ENCODE measurements at places on chromosomes 1 and 21.

- no peak for DNase-seq
These were observed 117.3 kb downstream of the MAB21L3 start for GRCh38 chr1:116228511-116228910.

DNA sequence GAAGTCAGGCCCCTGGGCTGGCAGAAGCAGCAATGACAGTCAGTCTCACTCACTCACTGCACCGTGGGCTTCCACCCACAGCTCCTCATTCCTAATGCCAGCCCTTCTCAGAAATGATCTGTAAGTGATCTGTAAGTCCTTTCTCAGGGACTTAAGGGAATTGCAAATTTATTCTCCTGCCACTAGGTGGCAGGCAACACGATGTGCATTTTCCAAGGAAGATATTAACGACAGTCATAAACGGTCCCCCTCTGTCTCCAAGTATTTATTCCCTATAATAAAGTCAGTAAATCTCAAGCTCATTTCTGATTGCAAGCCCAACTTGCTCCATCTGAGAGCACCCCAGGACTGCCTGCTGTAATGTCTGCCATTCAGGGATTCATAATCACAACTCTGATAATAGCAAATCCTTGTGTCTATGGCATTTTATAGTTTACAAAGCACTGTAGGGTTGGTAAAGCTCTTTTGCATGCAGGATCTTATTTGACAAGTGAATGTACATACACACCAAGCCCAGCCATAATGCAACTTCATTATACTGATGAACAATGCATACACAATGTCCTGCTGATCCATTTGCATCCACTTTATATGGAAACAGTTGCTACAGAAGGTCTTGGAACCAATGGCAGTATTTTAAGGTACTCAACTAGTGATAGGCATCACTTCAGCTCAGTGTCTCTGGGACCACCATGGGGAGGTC, 380.5 kb upstream of the CAMK1G start:
- DNase-seq: peak; percentile 9

DNA sequence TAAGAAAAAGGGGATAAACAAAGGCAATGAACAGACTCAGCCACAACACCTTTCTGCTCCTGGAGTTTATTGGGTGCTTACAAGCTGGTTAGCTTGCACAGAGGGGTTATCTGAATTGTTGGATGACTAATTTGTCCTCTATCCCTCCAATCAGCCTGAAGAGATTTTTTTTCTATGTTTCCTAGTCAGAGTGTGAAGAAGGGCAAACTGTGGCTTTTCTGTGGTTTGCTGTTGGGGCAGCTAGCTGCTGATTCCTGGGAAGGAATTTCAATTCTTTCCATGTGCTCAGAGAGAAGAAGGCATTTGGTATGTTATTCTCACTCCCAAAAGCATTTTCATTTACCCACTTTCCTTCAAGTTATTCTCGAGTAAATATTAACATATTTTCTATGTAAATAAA, 48.6 kb downstream of the PCP4 start:
- DNase-seq: no peak

DNA sequence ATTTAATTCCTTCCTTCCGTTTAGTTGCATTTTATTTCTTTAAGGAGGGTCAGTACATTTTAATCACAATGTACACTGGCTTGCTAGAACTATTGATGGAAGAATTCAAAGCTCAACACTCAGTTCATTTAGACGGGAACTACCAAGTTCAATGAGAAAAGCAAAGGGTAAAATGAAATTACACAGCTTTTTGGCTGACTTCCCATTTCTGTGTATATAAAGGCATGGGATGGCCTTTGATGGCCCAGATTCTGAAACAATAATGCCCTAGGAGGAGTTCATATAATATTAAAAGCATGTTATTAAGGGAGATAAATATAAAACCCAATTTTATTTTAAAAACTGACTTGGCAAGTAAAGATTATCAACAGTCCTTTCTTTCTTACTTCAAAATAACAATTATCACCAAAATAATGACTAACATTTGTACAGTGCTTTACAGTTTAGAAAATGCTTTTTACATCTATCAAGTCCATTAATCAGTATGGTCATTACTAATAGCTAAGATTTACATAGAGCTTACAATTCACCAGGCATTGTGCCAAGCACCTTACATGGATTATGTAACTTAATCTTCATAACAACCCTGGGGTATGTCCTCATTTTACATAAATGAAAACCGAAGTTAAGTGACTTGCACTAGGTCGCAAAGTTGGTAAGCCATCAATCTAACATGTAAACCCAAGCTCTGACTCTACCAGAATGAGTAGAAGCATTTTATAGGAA, 402.4 kb downstream of the OMA1 start:
- DNase-seq: no peak

- no peak for DNase-seq
These were observed 52.2 kb downstream of the NENF start for GRCh38 chr1:212484701-212485570.

DNA sequence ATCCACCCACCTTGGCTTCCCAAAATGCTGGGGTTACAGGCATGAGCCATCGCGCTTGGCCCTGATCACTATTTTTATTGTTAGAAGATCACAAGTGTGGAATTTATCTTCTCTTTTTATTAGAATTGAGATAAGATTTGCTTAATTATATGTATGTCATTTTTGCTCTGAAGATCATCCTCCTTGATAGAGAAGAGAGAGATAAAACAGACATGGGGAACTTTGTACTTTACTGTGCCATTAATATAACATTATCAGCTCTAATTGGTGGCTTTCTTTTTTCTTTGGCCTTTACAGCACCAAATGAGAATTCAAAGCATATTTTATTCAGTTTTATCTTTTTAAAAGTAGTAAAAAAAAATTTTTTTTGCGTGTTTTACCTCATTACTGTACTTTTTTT, 46.8 kb downstream of the SCP2 start:
- no peak for DNase-seq

DNA sequence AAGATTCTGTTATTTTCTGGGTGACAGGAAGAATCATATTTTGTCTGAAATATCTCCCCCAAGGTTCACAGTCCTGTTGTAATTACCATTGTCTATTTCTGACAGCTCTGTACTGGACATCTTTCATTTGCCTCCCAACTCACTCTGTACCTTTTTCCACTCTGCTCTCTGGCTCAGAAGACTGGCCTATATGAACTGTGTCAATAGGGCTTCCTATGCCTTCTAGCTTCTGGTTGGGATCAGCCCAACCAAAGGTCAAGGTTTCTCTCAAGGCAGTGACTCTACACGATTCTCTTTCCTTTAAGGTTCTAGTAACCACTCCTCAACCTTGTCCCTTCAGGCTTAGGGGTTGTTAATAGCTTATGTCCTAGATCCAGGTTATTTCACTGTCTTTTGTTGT, 17.5 kb downstream of the KLHL12 start:
- DNase-seq: no peak

GRCh38 chr1:40789661-40790430, 6.3 kb downstream of the KCNQ4 start:
- no peak for DNase-seq

- no peak for DNase-seq
These were observed 119.8 kb downstream of the PLA2G4A start for GRCh38 chr1:186948535-186948934.

GRCh38 chr1:202677433-202677832, 32.8 kb downstream of the SYT2 start:
- DNase-seq: no peak

- no peak for DNase-seq
These were observed 48.0 kb downstream of the MAB21L3 start for GRCh38 chr1:116159177-116159576.

- DNase-seq: no peak
These were observed 85.9 kb downstream of the TCP10L start for GRCh38 chr21:32499249-32500055.

- DNase-seq: no peak
These were observed 118.0 kb downstream of the NME7 start for GRCh38 chr1:169249611-169250010.

DNA sequence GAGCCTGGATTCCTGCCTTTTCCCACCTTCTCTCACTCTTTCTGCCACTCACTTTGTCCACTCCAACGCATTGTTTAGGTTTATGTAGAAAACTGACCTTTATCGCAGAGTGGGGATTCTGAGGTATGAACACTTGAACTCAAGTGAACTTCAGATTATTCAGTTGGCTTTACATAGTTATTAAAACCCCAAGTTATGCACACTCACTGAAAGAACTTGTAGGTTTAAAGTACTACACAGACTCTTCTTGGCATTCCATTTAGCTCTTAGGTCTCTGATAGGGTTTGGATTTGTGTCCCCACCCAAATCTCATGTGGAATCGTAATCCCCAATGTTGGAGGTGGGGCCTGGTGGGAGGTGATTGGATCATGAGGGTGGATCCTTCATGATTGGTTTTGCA, 39.9 kb downstream of the RTCA start:
- DNase-seq: no peak

DNA sequence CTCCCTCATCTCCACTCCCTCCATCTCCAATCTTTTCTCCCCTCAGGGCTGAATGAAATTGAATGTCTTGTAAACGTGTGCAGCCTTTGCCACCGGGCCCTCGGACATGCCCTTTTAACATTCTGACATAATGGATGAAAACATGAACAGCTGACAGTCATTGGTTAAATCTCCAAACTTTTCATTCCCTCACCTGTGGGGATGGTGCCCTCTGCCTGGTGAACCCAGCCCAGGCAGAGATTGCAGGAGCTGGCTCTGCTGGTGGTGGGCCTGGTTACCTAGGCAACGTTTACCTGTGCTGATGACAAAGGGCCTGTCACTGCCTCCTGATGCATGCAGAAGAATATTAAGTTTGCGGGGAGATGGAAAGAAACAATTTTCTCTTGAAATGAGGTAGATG, 21.3 kb downstream of the ST6GALNAC3 start:
- DNase-seq: no peak

DNA sequence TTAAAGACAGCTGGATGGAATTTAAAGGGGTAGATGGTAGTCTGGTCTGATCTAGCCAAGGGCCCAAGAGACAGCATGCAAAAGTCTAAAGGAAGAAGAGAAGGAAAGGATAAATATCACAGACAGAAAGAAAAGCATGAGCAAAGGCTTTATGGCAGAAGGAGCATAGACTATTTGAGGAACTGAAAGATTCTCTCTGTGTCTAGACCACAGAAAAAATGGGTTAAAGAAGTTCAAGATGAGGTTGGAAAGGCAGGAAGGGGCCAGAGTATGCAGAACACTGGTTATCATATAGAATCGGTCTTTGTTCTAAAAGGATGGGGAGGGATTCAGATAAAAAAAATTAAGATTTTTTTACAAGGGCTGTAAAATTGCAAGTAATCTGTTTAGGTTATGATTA, 136.8 kb upstream of the SGIP1 start:
- DNase-seq: no peak

GRCh38 chr1:184118046-184118445, 66.5 kb downstream of the TSEN15 start:
- DNase-seq: peak; percentile 94

- no peak for DNase-seq
These were observed 49.2 kb upstream of the COL24A1 start for GRCh38 chr1:86205741-86206140.

GRCh38 chr1:212545941-212546635, 62.5 kb upstream of the ATF3 start:
- no peak for DNase-seq

DNA sequence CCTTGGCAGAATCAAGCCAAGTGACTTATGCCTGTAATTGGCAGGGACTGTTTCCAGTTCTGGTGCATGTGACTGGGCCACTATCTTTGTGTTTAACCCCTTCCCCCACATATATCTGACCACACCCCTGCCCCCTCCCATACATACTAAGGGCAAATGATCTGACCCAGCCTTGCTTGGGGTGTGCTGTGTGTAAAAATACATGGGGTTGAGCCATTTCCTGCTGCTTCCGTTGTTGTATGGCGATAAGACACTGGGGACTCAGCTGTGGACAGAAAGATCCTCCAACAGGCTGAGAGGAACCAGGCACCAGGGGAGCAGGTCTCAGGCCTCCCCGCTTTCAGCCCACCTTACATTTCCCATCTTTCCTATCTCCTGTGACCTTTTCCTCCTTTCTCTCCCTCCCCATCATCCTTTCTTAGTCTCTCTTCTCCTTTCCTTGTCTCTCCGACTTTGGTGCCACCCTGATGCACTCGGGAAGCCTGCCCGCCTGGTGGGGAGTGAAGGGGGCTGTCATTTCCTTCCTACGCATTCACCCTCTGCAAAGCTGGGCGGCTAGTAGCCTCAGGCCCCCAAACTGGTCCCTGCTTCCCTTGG, 39.7 kb downstream of the TMCC2 start:
- no peak for DNase-seq

DNA sequence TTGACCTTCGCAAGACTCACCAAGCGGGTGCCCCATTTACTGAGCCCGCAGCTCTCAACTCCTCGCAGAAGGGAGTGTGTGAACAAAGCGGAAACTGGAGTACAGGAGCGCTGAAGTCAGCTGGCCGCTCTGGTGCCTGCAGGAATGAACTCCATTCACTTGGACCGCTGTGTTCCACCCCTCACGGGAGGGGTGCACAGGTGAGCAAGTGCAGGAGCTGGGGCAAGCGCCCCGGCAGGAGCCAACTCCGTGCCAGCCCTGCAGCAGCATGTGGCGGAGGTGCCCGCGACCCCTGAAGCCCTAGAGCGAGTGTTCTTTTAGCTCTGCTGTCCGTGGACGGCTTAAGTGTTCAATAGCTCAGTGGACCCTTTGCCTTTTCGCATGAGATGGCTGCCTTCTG, 471.6 kb upstream of the ADGRL4 start:
- no peak for DNase-seq

- DNase-seq: no peak
These were observed 152.7 kb downstream of the S1PR1 start for GRCh38 chr1:101389547-101389929.

DNA sequence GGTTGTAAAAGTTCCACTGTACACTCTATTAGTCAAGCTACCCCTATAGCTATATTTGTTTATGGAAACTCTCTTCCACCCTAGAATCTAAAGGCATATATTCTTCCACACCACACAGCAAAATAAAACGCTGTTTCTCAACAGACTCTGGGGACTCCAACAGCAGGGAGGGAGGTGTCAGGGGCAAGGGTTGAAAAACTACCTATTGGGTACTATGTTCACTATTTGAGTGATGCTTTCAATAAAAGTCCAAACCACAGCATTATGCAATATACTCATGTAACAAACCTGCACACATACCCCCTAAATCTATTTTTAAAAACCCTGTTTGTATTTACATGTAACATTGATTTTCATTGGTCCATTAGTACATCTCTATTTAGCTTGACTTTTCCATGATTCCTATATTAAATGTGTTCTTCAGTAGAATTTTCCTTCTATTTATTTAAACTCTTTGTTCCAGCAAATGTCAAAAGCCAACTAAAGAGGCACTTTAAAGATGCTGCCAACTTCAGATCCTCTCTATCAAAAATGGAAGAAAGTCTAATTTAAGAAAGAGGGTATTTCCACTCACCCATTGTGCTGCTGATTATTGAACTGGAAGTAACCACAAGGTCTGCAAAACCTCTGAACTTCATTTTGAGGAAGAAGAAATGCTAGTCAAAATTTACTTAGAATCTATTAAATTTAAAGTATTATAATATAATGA, 26.2 kb downstream of the RGS7 start:
- no peak for DNase-seq

GRCh38 chr1:245380790-245381535, 226.2 kb downstream of the KIF26B start:
- no peak for DNase-seq

GRCh38 chr1:223183268-223183862, 40.3 kb upstream of the TLR5 start:
- no peak for DNase-seq
